DMS153 (cell line): ENCODE measurements at places on chromosomes 2 and 18.

GRCh38 chr2:226548732-226549131 lies 250.9 kb downstream of the IRS1 start:
- no peak for DNase-seq

DNA sequence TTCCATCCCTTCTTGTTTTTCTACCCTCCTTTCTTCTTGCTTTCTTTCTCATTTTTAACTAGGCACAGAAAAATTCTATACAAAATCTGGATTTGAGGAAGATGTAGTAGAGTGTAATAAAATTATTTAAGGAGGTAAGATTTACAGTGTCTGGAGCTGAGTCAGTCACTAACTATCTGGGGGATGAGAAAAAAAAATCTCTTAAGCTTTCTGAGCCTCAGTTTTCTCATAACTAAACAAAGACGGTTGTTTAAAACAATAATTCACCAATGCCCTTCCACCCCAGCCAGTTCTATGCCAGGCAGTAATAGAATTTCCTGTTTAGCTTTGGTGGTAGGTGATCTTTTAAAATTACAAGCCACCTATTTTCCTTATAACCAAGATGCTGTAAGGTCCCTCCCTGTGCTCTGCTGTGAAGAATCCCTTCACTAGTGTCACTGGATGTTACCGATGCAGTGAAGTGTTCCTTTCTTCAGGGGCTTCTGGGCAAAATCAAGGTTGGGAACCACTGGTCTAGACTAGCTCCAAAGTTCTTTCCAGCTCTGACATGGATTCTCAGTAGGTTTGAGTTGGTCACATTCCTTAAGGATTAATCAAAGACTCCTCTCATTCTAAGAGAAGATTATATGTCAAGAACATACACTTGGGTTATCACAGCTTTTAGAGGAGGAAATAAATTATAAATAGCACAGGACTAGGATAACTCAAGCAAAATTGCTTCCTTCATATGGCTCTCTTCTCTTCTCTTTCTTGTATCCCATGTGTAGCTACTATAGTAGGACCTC lies 289.0 kb downstream of the CDH2 start:
- no peak for DNase-seq

- no peak for DNase-seq
These were observed 669.7 kb downstream of the TDRD15 start for GRCh38 chr2:21793461-21793860.

DNA sequence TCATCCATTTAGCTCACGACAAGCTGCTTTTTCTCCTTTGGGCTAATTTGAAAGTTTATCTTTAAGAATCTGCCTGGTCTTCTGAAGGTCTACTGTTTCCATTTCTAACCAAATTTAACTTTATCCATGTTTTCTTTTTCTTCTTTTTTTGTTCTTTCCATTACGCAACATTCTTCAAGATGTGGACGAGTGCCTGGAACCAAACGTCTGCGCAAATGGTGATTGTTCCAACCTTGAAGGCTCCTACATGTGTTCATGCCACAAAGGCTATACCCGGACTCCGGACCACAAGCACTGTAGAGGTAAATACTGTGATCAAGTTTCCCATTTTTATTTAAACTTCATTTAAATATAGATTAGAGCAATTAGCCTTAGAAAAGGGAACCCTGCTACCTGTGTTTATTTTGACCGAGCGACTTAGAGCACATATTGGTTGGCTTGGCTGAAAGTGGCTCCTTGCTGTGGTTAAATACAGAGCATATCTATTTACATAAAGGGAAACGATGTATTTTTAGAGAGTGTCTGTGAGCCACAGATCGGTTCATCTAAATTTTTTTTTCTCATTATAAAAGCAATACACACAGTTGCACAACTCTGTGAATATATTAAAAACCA lies 183.4 kb upstream of the RASGRP3 start:
- DNase-seq: peak; percentile 49

DNA sequence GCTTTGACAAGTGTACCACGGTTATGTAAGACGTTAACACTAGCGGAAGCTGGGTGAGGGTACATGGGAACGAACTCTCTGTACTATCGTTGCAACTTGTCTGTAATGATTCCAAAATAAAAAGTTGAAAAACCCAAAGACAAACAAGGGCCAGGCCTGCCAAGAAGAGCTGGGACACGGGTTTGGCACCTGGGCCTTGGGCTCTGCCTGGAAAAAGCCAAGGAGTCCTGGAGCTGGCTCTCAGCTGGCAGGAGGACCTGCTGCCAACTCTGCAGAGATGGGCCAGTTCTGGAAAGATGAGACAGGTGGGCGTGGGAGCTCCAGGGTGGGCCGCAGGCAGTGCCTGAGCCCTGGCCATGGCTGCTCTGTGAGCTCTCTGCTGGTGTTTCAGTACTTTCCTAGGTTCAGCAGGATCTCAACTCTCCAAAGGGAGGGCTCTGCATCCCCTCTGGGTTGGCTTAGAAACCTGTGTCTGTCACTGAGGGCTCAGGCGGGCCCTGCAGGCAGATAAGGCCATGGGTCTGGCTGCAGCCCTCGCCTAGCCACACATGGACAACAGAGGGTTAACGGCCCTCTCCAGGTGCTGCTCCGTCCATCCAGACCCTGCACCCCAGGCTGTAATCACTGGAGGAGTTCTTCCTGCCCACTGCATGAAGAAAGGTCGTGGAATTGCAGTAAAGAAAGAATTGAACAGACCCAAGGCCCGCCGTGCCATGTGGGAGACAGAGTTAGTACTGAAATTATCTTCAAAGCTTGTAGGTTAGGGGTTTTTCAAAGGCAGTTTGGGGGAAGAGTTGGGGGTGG lies 89.9 kb downstream of the RHOB start:
- DNase-seq: no peak

DNA sequence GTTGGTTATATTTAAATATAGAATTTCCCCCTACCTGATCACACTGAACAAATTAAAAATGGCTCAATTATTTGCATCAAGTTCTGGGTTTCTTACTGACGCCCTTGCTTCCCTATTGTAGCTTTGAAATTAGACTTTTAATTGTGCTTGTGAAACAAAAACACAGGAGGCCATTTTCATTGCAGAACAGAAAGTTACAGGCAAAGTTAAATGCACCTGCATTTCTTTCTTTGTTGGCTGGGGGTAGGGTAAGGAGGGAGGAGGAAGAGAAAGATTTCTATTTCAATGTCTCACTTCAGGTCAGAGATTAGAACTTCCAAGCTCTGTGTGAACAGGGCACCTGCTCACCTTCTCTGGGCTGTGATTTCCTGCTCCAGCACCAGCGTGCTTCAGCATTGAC lies 199.6 kb downstream of the BCL11A start:
- no peak for DNase-seq

- DNase-seq: no peak
These were observed 173.1 kb downstream of the PTH2R start for GRCh38 chr2:208579678-208580077.

DNA sequence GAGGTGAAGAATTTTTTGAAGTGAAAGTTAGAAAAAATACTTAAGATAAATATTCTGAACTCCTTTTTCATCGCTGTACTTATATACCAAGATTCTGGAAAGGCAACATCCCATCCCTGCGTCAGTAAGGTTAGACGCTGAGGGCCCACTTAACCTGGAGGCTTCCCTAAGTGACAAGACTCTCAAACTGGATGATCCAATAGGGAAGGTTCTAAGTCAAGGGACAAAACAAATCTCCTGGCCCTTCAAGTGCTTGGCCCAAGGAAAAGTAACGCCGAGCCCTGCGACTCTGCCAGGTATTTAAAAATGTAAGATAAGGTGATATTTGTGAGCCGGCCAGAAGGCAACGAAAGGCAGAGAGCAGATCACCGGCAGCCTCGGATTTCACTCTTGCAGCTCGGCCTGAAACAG lies 1.3 kb downstream of the STK39 start:
- no peak for DNase-seq

GRCh38 chr2:152396763-152397162 lies 61.8 kb downstream of the FMNL2 start:
- no peak for DNase-seq

DNA sequence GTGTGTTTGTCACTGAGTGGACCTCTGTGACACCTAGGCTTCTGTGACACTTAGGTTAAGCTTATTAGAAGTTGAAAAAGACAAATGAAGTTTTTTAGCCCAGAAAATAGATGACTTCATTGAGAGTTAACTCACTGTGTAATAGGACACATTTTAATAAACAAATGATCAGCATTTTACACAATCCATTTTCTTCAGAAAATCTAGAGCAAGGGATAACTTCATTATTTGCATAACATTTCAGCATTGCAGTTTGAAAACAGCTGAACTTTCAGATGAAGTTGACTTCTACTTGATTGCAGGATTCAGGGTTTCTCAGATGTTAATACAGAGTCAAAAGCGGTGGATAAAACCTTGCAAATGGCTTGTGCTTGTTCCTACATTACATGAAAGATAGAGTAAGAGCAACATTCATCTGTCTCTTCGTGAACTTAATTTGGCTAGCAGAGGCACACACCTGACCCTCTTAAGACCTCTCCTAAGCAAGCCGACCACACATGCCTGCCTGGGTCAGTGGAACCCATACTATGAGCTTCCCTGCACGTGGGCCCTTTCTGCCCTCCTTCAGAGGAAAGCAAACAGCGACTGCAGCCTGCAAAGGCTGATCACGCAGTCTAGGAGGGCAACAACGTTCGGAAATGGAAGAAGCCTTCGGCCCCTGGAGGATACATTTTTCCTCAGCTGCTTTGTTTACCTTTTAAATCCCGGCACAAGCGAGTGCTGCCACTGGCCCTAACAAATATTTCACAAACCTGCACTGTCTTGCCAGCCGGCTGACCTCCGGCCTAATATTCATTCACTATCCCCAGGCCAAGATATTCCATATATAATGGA lies 16.6 kb downstream of the ITGB1BP1 start:
- no peak for DNase-seq

DNA sequence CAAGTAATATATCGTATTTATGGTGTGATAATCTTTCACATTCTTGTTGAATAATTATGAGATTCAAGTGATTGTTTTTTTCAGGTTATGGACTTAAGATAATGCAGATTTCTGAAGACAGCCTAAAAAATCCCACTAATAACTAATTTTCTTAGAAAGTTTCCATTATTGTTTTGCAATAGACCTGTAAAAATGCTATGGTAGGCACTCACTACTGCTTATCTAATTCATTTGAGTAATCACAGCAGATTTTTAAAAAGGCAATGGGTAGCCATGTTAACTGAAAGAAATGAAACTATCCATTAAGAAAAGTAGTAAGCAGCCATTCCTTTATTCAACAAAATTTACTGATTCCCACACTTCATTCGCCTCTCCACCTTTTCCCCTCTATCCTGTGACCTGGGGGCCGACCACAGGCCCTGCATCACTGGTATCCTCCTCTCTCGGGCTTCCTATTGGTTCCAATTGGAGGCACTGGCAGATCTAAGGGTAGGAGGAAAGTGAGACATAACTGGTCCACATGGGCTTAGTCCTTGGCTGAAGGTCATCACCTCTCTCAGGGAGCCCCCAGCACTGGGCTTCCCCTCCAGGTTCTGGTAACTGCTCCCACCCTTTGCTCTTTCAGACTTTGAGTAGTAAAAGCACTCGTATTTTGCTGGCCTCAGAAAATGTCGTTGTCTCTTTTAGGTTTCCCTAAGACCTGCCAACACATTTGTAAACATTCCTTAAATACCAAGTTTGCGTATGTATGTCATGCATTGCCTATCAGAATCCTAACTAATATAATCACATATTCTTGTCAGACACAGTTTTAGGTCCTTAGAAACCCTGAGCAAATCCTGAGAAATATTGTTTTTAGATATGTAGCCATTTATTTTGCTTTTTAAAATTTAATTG lies 18.5 kb downstream of the RBMS1 start:
- DNase-seq: no peak

GRCh38 chr2:128607911-128608506 lies 289.3 kb upstream of the HS6ST1 start:
- DNase-seq: no peak

DNA sequence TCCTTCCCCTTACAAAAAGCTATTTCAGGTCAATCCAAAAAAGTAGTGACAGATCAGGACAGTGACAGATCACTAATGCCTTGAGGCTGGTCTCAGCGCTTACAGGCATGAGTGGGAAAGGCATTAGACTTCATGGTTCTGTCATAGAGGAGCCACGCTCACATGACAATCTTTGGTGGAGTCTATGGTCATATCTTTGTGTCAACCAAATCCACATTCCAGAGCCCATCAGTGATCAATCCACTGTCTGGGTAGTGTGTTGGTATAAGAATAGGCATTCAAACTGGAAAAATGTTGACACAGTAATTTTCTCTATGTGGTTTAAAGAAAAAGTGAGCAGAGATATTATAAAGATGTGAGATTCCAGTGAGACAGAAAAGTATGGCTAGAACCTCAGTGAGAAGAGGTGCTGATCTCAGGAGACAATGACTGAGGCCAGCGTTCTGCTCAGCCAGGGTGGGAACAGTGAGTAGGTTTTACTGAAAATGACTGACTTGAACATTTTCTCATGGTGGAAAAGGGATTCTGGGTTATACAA lies 215.0 kb downstream of the IRS1 start:
- DNase-seq: no peak

GRCh38 chr18:77157312-77157711 lies 24.7 kb upstream of the MBP start:
- no peak for DNase-seq

GRCh38 chr2:75328156-75328555 lies 128.8 kb upstream of the TACR1 start:
- no peak for DNase-seq
